ENCODE measurements at places on chromosomes 1 and 21. TPM values are rescaled to one million over a fixed set of nuclear protein-coding genes. Genes with fewer than 3 reads are reported as not detected.

DNA sequence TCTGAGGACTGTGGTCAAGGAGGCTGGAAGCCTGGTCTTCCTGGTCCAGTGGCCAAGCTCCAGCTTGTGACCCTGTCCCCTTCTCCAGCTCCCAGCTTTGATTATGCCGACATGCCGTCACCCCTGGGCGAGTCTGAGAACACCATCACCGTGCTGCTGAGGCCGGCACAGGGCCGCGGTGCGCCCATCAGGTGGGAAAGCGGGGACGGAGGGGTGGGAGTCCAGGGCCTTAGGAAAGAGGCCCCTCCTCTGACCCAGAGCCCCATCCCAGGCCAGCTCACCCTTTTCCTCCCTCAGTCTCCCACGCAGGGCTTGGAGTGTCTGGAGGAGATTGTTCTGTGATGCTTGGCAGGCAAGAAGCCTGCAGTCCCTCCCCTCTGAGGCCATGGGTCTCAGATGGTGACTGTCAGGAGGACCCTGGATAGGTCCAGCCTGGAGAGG lies 43.6 kb downstream of the PTPRU start:
- DNase-seq: no peak

- no peak for DNase-seq
Observed at GRCh38 chr21:42364304-42364865, 1.9 kb downstream of the TFF1 start.

- DNase-seq: no peak
Observed at GRCh38 chr1:98661544-98662355, at the start of gene SNX7. SNX7 (plus strand) TSS chr1:98661721; CDS start chr1:98661732, 11 bp downstream.

GRCh38 chr21:36773117-36773516 lies 74.2 kb downstream of the SIM2 start:
- no peak for DNase-seq

DNA sequence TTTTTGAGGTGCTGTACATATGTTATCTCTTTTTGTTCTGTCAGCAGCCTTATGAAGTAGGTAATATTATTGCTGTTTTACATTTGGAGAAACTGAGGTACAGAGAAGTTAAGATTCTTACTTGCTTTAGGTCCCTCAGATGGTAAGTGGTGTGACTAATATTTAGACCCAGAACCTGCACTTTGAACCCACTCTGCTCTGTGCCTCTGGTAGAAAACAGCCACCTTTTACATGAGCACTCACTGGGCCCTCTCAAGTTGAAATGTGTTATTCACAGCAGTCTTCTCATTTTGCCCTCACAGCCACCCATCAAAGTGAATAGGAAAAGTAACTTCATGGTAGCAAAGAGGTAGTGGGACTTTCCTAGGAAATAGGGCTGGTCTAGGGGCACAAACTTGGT lies 4.7 kb downstream of the NSUN4 start:
- DNase-seq: no peak

DNA sequence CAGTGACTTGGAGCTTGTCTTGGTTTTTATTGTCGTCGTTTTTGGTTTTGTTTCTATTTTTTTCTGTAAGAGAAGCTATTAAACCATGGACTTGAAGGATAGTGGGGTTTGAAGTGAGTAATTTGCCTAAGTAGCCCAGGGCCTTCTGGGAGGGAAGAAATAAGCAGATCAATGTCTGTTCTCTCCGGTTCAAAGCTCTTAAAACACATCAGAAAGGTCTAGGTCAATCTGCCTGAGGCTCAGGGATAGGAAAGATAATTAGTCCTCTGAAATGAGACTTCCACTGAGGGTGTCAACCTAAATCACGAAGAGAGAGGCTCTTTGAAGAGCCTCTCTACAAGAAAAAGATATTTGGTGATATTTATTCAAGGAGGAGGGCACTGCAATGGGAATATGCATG lies 178.0 kb downstream of the MATN1 start:
- DNase-seq: no peak

DNA sequence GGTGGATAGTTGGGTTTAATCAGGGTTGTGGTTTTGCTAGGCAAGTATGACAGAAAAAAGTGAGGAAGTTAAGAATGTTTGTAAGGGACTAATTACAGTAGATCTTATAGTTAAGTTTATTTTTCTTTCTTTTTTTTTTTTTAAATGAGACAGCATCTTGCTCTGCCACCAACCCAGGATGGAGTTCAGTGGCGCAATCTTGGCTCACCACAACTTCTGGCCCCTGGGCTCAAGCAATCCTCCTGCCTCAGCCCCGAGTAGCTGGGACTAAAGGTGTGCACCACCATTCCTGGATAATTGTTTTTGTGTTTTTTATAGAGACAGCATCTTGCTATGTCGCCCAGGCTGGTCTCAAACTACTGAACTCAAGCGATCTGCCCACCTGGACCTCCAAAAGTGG lies 41.7 kb downstream of the EYA3 start:
- DNase-seq: no peak

DNA sequence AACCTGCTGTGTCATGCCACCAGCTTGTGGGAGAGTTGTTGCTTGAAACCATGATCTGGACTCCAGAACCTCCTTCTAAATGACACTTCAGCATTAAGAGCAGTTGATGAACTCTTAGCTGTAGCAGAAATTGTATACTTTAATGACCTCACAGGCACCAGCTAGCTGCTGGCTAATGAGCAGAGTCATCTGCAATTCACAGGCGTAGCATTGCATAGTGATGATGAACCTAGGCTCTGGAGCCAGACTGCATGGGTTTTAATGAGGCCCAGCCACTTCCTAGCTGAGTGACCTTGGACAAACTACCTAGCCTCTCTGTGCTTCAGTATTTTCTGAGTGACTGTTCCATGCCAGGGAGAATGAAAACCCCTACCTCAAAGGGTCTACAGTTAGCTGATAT lies 407.1 kb downstream of the LMO4 start:
- DNase-seq: no peak

- no peak for DNase-seq
Observed at GRCh38 chr21:36551321-36551720, 71.4 kb upstream of the CLDN14 start.

GRCh38 chr1:177755851-177756560 lies 213.9 kb downstream of the SEC16B start:
- DNase-seq: no peak

DNA sequence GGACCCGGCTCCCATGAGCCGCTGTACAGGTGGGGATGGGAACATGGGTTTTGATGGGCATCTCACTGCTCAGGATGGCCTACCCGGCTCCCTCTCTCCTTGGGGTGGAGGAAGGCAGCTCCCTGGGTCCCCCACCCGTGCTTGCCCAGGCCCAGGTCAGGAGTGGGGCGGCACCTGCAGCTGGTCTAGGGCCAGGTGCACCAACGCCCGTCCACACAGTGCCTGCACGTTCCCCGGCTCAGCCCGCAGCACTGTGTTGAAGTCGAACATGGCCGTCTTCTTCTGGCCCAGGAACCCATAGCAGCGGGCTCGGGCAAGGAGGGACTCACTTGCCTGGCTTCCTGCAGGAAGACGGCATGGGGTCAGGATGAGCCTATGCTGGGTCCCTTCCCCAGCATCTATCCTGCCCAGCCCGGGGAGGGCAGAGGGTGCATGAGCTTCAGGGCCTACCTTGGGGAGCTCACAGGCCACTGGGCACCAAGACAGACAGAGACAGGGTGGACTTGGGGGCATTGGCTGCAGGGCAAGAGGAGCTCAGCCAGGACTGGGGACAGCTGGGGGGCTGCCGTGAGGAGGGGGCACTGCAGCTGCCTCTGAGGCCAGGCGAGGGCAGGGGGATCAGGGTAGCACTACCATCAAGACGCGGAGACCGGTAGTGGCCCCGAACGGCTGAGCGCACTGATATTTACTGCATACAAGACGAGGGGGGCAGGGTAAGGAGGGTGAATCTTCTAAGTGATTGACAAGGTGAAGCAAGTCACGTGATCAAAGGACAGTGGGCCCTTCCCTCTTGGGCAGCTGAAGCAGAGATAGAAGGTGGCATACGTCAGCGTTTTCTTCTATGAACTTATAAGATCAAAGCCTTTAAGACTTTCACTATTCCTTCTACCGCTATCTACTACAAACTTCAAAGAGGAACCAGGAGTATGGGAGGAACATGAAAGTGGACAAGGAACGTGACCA lies 17.8 kb downstream of the TTC34 start:
- DNase-seq: no peak

GRCh38 chr1:167460836-167461235 lies 57.5 kb downstream of the CD247 start:
- no peak for DNase-seq

GRCh38 chr1:92808381-92808780 lies 23.5 kb upstream of the RPL5 start:
- DNase-seq: no peak

DNA sequence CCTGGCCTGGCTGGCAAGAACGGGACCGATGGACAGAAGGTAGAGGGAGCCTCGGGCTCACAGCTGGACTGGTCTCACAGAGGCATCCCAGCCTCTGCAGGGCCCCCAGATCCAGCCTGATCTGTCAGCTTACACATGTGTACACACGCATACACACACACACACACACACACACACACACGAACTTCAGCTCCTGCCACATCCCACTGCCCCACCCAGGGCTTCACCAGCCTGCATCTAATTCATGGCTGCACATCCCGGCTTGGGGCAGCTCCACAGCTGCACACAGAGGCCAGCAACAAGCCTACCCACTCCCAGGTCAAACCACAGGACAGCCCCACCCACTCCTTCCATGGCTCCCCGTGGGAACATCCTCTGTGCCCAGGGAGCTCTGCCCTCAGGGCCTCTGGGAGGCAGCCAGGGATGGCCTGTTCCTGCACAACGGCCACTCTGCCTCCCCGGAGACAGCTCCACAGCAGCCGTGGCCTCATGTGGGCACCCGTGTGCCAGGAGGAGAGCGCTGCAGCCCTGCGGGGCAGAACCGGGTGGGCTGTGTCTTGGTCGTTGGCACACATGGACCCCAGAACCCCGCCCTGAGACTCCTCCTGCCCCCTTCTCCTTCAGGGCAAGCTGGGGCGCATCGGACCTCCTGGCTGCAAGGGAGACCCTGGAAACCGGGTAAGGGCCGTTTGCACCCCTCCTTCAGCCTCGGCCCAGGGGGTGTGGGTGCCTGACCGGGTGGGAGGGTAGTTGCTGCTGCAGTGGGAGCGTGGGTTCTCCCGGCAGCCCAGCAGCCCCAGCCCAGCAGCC lies 19.1 kb downstream of the COL6A2 start:
- no peak for DNase-seq

GRCh38 chr1:22831729-22832413 lies 121.2 kb downstream of the EPHB2 start:
- peak; percentile 95 for DNase-seq

The HJV gene
- total RNA-seq: not detected

The TRIM17 gene
- 6.1 TPM for total RNA-seq

The UQCRHL gene
- 1.8 TPM for total RNA-seq

The TRABD2B gene
- 0.92 TPM for total RNA-seq

The AKNAD1 gene
- total RNA-seq: not detected

Measured in kidney epithelial cell (primary cell).